ENCODE measurements at places on chromosomes 3 and 15. TPM values are rescaled to one million over a fixed set of nuclear protein-coding genes. Genes with fewer than 3 reads are reported as not detected.

DNA sequence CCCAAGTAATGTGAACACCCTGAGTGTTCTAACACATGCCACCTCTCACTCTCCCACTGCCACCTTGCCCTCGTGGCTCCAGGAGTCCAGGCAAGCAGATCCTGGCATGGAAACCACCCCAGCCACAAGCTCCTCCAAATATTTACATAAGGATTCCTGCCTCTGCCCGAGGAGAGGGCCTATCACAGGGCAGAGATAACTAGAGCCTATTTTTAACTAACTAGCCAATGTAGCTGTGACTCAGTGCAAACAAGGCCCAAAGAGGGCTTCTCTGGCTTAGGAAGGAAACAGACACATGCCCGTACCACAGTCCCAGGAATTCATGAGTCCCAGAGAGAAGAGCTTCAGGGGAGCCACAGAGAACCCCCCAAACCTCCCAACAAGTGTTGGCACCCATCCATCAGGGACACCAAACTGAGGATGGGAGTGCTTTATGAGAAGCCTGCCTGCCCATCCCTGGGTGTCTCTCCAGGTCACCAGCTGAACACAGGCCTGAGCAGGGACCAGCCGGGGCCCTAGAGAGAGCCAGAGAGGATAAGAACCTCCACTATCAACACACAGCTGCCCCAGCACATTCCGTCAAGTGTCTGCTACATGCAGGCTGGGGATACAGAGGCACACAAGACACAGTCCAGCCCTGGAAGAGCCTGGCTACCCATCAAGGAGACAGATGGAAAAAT lies 9.2 kb downstream of the FYCO1 start:
- peak; percentile 85 for DNase-seq

DNA sequence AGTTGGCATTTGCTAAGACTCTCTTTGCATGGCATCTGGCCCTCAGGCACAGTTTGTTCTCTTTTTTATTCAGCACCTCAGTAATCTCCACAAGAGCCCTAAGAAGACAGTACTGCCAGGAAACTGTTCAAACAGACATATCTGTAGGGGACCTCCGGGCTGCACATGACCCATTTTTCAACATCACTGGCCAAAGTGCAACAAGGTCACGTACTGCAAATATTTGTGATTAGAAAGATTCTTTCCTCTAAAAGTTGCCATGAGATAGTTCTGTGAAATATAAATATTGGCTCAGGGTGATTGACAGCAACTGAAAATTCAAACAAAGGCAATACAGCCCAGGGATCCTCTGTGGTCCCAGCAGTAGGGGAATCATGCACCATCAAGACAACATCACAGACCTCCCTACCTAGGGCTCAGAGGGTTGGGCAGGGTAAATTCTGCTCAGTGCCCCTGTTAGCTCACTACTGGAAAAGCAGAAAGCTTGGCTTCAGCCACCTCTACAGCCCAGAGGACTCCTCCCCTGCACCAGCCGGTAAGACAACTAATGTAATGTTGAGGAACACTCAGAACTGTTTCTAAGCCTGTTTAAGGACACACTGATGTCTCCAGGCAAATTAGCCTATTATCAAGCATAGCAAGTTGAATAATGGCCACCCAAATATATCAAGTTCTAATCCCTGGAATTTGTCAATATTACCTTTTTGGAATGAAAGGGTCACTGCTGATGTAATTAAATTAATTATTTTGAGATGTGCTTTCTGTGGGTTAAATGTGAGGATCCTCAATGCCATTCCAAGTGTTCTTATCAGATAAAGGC lies 117.4 kb upstream of the LPP start:
- DNase-seq: no peak

DNA sequence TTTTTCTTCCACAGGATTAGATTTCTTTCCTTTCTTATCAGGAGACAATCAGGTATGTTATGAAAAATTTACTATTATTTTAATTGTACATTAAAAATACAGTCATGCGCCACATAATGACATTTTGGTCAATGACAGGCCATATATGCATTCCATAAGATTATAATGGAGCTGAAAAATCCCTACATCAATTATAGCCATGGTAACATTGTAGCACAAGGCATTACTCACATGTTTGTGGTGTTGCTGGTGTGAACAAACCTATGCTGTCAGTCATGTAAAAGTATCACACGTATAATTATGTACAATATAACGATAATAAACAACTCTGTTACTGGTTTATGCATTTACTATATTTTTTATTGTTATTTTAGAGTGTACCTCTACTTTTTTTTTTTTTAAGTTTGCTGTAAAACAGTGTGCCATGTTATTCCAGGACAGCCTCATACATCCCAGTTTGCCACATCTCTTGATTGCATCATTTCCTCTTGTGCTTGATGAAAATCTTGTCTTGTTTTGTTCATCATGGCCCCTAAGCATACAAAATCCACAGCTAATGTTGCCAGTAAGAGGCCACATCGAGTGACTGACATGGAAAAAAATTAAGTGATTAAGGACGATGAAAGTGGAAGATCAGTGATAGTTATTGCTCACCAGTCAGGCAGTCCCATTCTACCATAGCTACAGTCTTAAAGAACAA lies 21.4 kb downstream of the CALML4 start:
- DNase-seq: peak; percentile 40

- DNase-seq: peak; percentile 34
Measured at GRCh38 chr3:157353652-157354051, 83.0 kb upstream of the PTX3 start.

GRCh38 chr3:174243171-174243570 lies 616.0 kb upstream of the NAALADL2 start:
- peak; percentile 66 for DNase-seq

CCR9 gene
- not detected for total RNA-seq

All from GM23248 (cell line).